Body of pancreas (tissue), 4 donors: ENCODE measurements at places on chromosomes 13 and 19. TPM values are rescaled to one million over a fixed set of nuclear protein-coding genes. Genes with fewer than 3 reads are reported as not detected.
A peak's percentile ranks its signal among the peaks of the same experiment; 100 is the strongest.

GRCh38 chr19:57403737-57404563, 7.0 kb upstream of the ZNF17 start:
- DNase-seq = no peak

- peak; percentile 8 for DNase-seq
These were observed 86.1 kb downstream of the EDNRB start for GRCh38 chr13:77832339-77833100.

DNA sequence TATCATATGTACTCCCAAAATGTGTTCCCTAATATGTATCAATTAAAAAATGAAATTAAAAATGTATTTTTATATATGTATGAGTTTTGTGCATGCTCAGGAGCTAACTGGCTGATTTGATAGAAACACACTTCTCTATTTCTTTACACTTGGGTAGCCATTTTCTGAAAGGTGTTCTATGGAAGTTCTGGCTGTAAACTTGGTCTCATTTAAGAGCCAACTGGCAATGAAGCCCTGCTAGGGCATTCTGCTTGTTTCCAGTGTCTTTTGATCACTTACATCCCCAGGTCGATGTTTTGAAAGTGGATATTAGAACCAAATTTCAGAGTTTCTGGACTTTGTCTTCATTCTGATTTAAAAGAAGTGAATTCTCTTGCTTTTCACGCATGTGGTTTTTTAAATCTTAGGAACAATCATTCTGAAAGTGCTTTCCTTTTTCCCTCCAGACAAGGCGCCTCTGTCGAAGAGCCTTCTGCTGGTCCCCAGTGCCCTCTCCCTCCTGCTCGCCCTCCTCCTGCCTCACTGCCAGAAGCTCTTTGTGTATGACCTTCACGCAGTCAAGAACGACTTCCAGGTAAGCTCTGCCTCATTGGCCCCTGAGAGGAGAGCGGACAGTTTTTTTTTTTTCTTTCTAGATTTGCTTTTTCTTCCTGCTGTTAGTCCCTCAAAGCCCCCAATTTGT, 20.1 kb downstream of the GPR18 start:
- no peak for DNase-seq

DNA sequence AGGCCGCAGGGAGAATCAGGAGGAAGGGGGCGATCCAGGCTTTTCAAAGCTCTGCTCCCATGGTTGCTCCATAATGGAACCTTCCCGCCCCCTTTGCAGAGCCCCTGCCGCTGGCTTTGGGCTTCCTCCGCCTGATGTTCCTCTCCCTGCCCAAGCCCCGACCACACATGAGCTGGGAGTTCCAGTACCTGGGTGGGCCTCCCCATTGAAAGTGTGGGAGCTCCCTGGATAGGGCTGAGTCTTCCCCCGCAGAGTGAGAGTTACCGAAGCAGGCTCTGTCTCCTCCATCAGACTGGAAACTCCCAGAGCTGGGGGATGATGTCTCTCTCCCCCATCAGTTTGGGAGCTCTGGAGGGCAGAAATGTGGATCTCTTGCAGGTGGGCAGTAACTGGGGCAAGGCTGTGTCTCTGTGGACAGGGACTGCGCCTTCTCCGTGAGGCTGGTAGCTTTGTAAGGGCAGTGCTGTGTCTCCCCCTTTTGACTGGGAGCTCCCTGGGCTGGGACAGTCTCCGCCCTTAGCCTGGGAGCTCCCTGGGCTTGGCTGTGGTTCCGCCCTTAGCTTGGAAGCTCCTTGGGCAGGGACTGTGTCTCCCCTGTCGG, 722 bp downstream of the DCAF15 start:
- no peak for DNase-seq

The MEDAG gene
- total RNA-seq = 7.8 TPM
